ENCODE measurements at places on chromosomes 3 and 15.

DNA sequence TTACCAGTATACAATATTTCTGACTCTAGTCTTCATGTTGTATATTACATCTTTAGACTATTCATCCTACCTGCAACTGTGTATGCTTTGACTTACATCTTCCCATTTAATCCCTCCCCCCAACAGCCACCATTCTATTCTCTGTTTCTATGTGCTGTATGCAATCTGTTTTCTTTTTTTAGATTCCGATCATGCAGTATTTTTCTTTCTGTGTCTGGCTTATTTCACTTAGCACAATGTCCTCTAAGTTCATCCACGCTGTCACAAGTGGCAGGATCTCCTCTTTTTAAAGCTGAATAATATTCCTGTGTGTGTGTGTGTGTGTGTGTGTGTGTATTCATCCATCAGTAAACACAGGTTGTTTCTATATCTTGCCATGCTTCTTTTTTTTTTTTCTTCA lies 66.4 kb upstream of the NUDT16 start:
- no peak for DNase-seq

DNA sequence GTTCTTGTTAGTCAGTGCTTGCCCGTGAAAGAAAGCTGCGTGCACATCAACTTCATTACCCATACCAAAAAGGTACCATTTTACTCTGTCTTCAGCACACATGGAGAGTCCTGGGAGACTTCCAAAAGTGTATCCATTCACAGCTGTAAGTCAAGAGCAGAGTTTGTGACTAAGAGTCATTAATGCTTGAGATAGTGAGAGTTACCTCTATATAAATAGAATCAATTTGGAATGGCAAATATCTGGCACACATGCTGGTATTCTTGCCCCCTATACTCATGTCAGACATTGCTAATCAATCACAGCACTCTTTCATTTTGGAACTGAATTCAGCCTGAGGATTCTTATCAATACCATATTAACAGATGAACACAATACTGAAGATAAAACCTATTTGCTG lies 14.2 kb downstream of the CP start:
- no peak for DNase-seq

DNA sequence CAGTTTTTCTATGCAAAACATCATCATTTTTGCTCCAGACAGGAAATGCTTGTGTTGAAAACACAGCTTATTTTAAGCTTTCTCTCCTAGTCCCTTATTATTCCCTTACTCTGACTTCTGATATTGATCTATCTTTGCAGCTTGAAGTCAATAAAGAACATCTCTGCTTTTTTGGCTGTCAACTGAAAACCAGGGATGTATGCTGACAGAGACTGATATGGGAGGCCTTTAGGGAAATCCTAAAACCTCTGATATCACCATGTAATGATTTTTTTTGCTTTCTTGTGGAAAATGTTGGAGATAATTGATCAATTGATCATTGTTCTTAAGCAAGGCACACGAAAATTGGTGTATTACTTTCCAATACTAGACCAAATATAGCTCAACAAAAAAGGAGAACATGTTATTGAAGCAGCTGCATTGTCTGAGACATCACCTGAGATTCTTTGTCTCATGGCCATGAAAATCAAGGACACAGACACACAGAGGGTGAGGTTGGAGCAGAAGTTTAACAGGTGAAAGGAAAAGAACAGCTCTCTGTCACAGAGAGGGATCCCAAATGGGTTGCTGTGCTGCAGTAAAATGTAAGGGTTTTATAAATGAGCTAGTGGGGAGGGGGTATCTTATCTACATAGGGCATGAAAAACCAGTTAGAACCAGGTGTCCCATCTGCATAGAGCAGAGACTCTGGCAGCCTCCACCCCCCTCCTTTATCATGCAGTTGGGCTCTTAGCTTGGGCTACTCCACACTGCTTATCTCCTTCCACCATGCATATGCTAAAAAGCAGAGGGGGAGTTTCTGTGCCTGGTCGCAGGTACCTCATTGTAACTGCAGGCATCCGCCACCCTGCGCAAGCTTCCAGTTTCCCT lies 17.0 kb upstream of the SENP7 start:
- no peak for DNase-seq

DNA sequence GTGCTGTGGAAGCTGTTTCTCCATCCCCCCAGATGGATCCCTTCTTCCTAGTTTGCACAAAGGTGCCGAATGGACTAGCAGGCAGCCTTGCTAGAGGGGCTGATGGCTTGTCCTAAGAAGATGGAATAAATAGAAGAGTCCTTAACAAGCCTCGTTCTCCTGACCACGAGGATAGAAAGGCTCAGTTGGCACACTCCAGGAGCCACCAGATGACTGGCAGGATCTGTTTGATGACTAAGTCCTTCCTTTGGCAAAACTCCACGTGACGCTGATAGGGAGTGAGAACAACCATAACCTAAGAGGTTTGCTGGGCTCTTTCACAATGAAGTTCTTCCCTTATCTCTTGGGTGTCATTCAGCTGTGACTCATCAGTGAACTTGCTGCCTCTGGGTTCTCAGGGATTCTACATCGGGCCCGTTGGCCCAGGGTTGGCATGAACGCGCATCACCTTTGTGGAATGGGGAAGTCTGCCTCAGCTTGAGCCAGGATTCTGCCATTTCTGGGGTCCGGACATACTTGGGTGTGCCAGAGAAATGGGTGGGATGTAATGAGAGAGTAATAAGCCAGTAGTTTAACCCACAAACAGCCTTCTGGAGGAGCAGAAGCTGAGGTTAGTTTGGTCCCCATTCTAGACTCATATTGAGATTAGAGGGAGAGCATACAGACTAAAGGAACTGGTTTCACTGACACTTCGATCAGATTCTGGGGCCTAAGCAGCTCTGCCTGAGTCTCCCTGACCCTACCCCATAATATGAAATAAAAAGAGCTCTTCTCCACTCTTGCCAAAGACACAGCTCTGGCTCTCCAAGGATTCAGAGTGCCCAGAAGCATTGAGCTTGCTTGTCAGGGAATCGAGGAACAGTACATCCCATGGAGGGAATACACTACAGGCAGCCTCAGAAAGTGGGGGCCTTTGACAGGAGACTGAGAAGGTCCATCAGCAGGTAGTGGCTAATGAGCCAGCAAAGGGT lies 2.0 kb upstream of the MELTF start:
- peak; percentile 97 for DNase-seq

- no peak for DNase-seq
These were observed 56.8 kb downstream of the IGSF11 start for GRCh38 chr3:118977671-118978392.

DNA sequence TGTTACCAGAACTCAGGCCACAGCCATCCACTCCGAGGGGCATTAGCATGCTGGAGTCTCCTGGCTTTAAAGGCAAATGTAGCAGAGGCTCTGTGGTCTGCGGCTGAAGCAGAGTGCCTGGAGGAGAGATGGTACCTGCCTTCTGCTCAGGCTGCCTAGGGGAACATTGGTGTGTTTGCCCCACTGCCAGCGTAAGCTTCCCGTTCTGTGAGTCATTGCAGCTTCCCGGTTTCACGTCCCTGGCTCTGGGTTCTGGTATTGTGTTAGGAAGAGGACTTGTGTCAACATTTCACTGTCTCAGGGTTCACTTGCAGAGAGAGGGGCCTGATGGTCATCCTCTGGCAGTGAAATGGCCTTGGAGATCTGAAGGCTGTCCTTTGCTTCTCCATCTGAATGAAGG lies 1.8 kb downstream of the GASK1A start:
- no peak for DNase-seq

DNA sequence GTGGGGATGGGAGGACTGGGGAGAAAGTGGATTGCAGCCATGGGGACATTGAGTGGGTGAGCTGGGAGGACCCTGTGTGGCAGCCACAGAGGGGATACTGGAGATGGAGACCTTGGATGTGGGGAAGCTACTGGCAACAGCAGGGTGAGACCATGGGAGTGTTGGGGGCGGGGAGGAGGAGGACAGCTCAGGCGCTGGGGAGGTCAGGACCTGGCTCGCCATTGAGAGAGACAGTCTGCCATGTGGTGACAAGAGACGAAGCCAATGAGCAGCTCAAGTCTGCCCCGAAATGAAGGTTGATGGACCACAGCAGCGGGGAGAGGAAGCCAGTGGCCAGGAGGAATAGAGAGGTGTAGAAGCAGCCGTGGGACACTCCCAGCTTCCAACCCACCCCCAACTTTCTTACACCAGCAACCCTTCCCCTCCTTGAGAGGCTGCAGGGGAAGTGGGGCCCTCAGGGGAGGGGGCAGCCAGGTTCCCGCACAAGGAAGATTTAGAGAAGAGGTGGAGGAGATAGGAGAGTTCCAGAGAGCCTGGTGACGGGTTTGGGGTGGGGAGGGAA lies 118.1 kb downstream of the ASB7 start:
- DNase-seq = no peak

- DNase-seq = no peak
These were observed 76.4 kb downstream of the GAP43 start for GRCh38 chr3:115699706-115700105.

- DNase-seq = no peak
These were observed 2.1 kb downstream of the RIOX2 start for GRCh38 chr3:97970156-97970555.

DNA sequence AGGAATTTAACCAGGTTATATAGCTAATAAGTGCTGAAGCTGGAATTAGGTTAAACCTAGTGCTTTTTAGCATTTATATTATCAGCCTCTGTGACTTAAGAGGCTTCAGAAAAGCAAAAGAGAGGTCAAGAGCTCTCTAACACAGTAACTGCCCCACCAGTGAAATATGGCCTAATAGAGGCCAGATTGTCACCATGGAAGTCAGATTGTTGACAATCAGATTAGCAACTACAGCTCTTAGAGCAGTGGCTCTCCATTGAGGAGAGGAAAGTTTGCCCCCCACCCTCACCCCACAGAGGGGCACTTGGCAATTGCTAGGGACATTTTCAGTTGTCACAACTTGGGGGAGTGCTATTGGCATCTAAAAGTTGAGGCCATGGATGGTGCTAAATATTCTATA lies 23.3 kb upstream of the LMOD3 start:
- no peak for DNase-seq

- peak; percentile 24 for DNase-seq
These were observed 7.1 kb upstream of the TTC14 start for GRCh38 chr3:180594631-180595558.

DNA sequence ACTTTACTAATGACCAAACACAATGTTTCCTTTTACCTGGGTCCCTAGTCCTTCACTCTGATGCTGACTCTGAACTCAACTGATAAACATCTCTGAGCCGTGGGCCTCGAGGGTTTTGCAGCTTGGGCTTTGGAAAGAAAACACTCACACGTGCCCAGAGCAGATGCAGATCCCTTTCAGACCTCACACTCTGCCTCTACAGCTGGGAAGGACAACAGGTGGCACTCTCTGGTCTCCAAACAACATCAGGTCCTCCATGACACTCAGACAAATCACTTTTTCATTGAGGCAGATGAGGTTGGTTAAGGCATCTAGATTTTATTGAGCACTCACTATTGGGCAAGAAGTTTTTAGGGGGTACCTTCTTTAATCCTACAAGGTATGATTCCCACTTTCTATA lies 64.7 kb upstream of the NTRK3 start:
- DNase-seq = no peak

DNA sequence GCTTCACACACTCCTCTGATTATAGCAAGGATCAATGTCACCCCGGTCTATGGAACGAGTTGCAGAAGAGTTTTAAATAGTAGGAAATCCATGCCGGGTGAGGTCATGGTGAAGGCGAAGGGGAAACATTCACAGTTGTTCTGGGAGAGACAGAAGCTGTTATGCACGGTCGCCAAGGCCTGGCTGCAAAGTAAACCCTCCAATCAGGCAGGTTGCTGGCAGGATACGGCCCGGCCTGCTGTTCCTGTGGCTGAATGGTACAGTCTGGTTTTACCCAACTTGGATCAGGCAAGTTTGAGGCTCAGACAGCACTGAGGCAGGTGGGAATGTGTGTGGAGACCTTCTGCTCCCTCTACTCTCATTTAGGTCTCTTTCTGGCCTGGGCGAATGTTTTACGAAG lies 45.3 kb upstream of the ATP2B2 start:
- DNase-seq = no peak

- peak; percentile 26 for DNase-seq
These were observed 34.0 kb downstream of the LYZL4 start for GRCh38 chr3:42376344-42376798.

GRCh38 chr15:67166280-67167009 lies 88.0 kb downstream of the AAGAB start:
- DNase-seq = no peak

DNA sequence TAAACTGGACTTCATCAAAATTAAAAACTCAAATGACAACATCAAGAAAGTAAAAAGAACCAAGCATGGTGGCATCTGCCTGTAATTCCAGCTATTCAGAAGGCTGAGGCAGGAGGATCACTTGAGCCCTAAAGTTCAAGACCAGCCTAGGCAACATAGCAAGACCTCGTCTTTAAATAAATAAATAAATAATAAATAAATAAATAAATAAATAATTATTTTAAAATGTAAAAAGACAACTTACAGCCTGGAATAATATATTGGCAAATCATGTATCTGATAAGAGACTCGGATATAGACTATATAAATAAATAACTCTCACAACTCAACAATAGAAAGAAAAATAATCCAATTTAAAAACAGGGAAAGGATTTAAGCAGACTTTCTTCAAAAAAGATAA lies 4.3 kb upstream of the PPARG start:
- no peak for DNase-seq

DNA sequence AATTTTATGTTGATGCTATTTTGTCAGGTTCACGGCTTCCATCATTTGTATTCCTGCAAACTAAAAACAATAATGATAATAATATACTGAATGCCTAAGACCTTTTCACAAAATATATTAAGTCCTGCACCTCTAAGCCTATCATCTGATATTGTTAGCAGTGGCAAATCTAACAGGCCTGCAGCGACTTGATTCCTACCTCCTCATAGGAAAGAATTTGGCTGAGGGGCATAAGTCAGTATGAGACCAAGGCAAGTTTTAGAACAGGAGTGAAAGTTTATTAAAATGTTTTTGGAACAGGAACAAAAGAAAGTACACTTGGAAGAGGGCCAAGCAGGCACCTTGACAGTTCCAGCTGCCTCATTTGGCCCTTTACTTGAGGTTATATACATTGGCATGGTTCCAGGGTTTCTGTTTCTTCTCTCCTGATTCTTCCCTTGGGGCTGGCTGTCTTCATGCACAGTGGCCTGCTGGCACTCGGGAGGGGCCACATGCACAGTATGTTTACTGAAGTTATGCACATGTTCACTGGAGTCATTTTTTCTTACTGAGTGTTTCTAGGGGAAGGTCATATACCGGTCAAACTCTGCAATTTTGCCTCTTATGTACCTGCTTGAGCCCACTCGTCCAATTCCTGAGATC lies 418.1 kb downstream of the EPHA6 start:
- DNase-seq = no peak

DNA sequence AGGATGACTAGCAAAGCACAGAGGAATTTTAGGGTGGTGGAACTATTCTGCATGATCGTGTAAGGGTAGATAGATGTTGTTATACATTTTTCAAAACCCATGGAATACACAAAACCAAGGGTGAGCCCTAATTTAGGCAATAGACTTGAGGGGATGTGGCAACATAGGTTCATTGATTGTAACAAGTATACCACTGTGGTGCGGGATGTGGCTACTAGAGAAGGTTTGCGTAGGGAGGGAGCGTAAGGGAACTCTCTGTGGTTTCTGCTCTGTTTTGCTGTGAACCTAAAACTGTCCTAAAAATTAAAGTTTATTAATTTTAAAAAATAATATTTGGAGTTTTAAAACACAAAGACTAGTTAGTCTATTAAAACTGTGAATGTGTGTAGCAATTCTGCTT lies 202.8 kb downstream of the PLCL2 start:
- DNase-seq = no peak

Measured in H54 (cell line).